Activated CD4-positive, alpha-beta T cell treated with anti-CD3 and anti-CD28 coated beads, Interleukin-2, amount 50 U/mL, for 1 hour (primary cell): ENCODE measurements at places on chromosomes 1 and 21.

DNA sequence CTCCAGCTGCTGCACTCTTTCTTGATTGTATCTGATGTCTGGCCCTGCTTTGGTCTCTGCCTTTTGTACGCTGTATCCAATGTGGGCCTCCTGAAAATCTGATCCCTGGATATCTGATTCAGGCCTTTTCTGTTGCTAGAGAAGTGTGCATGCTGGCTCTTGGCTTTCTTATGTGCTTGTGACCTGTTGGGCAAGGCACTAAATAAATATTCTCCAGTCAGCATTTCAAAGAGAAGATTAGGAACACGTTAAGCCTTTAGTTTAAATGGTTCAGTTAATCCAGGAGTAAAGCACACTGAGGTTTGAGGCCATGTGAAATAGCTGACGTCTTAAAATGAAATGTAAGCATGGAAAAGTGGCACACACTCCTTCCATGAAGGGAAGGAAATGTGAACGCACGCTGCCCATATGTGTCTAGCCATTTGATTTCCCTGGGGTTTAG lies 9.3 kb upstream of the F3 start:
- DNase-seq, result no peak

DNA sequence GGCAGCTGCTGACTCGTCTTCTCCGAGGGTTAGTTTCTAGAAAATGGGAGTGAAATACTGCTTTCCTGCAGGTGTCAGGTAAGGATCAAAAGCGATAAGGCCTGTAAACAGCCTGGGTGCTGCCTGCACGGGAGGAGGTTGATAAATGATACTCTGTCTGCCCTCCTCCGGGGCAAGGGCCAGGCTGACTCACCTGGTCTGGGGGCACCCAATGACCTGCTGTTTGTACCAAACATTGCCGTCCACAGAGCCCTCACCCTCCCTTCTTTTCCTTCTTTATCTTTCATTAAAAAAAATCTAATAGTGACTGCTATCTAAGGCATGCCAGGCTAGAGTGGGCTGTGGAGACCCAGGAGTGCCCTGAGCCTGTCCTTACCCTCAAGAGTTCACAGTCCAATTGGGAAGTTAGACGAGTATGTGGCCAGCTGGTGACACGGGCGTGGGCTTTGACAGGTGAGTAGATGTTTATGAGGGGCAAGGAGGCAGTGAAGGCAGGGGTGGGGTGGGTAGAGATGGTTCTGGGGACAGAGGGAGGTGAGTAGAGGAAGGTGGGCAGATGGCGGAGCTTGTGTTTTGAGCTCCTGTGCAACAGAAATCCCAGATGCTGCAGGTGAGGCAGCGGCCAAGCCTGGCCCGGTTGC lies 16.2 kb downstream of the EDN2 start:
- DNase-seq, result no peak

- no peak for DNase-seq
Measured at GRCh38 chr1:172269644-172270043, 150.8 kb upstream of the C1orf105 start.

GRCh38 chr1:245718951-245719350 lies 564.2 kb downstream of the KIF26B start:
- no peak for DNase-seq

GRCh38 chr1:23644555-23644866 lies 47.1 kb upstream of the RPL11 start:
- DNase-seq, result no peak

GRCh38 chr1:97050506-97050905 lies 328.9 kb downstream of the PTBP2 start:
- no peak for DNase-seq

- no peak for DNase-seq
Measured at GRCh38 chr1:205920159-205920558, 23.1 kb downstream of the SLC26A9 start.

DNA sequence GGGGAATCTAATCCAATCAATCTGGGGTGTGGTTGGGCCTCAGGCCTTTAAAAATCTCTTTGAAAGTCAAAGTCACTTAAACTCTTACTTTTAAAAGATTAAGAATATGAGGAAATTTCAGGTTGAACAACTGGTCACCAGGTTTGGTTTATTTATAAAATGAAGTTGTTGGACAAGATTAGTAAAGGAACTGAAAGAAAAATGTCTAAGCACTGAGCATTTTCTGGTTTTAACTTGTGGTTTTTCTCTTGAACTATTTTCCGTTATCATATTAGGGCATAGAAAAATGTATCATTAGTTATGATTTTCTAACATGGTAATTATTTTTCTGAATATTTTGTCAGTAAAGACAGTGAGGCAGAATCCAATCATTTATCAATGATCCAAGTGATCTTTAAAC lies 49.6 kb downstream of the RGS2 start:
- DNase-seq, result no peak

- no peak for DNase-seq
Measured at GRCh38 chr1:230186003-230186863, 119.2 kb downstream of the GALNT2 start.

- DNase-seq, result no peak
Measured at GRCh38 chr1:204084247-204084772, 11.4 kb downstream of the SOX13 start.

GRCh38 chr1:96487971-96488370 lies 233.6 kb upstream of the PTBP2 start:
- no peak for DNase-seq

GRCh38 chr1:180787628-180788307 lies 124.9 kb upstream of the KIAA1614 start:
- no peak for DNase-seq

- DNase-seq, result no peak
Measured at GRCh38 chr1:246809473-246809872, 85.3 kb downstream of the SCCPDH start.

DNA sequence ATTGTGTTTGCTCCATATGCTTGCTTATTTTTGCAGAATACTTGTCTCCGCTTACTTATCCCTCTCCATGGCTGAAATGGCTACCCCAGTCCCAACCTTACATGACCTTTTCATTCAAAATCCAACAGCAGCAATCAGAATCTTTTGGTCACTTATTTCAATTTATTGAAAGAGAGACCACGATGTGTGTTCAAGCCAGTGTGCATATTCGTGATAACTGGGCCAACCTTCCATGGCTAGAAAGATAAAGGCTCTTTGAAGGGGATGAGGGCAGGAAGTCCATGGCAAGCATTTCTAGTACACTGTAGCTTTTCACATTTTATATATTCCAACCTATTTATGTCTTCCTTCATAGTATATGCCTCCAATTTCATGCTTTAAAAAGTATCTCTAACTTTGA lies 23.1 kb downstream of the HSD11B1 start:
- DNase-seq, result no peak

- no peak for DNase-seq
Measured at GRCh38 chr1:234836045-234836681, 226.2 kb upstream of the IRF2BP2 start.

- DNase-seq, result no peak
Measured at GRCh38 chr1:30940541-30940940, 32.0 kb upstream of the SDC3 start.

GRCh38 chr1:199291022-199291740 lies 652.3 kb downstream of the PTPRC start:
- DNase-seq, result no peak

GRCh38 chr21:28781602-28782276 lies 210.9 kb downstream of the LTN1 start:
- DNase-seq, result no peak

DNA sequence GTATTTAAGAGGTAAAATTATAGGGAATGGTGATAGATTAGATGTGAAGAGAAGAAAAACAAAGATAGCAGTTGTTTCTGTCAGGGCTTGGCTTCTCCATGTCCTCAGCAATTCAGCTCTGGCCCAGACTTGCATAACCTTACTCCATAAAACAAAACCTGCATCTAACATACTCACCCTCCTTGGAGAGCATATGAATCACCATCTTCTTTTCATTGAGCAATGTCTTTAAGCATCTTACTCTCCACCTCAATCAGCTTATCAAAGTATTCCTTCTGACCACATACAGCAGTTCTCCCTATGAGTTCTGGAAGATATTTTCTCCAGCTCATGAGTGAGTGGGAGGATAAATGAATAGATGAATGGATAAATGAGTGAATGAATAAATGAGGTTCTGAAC lies 49.0 kb downstream of the RAB3B start:
- no peak for DNase-seq

DNA sequence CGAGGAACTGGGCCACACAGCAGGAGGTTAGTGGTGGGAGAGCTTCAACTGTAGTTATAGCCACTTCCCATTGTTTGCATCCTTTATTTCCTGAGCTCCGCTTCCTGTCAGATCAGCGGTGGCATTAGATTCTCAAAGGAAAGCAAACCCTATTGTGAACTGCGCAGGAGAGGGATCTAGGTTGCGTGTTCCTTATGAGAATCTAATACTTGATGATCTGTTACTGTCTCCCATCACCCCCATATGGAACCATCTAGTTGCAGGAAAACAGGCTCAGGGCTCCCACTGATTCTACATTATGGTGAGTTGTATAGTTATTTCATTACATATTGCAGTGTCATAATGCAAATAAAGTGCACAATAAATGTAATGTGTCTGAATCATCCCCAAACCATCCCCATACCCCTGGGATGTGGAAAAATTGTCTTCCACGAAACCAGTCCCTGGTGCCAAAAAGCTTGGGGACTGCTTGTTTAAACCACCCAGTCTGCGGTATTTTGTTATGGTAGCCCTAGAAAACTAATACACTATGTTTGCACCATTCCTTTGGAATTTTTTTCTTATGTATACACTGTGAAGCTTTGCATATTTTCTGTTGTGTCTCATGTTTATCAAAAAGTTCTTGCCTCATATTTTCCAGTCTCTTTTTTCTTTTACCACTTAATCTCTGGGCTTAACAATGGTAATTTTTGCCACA lies 136.6 kb upstream of the IVNS1ABP start:
- no peak for DNase-seq

DNA sequence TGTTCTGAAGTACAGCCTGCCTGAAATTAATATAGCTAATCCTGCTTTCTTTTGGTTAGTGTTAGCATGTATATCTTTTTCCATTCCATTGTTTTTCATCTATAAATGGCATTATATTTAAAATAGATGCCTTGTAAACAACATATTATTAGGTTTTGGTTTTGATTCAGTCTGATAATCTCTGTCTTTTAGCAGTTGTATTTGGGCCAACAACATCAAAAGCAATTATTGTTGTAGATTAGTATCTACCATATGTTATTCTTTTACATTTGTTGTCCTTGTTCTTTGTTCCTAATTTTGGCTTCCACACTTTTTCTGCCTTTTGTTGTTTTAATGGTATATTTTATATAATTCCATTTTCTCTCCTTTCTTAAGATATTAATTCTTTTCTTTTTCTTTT lies 678.2 kb upstream of the PRMT6 start:
- no peak for DNase-seq

GRCh38 chr1:215704089-215704860 lies 137.2 kb downstream of the KCTD3 start:
- no peak for DNase-seq

DNA sequence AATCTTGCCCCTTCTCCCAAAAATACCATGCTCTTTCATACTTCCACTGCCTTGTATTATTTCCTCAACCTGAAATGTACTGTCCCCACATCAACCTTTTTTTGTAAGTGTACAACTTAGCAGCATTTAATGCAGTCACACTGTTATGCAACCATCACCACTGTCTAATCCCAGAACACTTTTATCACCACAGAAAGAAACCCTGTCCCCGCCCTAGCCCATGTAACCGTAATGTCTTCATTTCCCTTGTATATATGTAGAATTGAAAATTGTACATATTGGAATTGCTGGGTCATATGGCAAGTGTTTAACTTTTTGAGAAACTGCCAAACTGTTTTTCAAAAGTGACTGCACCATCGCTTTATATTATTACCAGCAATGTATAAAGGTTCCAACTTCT lies 37.4 kb downstream of the PTP4A2 start:
- no peak for DNase-seq

- no peak for DNase-seq
Measured at GRCh38 chr1:159088546-159089183, 12.1 kb upstream of the AIM2 start.

DNA sequence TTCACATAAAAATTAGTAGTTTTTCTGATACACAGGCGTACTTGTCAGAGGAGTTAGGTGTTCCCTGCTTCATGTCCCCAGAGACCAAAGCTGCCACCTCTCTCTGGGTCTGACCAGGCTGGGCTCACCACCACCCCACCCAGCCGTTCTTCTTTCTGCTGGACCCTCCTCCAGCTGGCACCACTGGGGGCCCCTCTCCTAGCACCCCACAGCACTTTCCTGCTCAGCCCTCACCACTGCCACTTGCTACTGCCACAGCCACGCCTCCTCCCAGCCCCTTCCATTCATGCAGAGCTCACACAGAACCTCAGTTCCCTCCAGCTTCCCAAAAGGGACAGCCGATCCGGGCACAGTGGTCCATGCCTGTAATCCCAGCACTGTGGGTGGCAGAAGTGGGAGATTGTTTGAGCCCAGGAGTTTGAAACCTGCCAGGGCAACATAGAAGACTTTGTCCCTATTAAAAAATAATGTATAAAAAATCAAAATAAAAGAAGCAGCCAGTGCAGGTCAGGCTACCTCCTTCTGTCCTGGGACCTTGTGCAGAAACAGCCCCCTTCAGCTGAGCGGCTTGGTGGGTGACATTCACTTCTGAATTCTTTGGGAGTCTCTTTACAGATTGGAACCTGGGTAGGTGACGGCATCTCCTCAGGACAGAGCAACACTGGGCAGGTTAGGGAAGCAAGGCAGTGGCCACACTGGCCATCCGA lies 208.3 kb downstream of the TOMM20 start:
- DNase-seq, result no peak

DNA sequence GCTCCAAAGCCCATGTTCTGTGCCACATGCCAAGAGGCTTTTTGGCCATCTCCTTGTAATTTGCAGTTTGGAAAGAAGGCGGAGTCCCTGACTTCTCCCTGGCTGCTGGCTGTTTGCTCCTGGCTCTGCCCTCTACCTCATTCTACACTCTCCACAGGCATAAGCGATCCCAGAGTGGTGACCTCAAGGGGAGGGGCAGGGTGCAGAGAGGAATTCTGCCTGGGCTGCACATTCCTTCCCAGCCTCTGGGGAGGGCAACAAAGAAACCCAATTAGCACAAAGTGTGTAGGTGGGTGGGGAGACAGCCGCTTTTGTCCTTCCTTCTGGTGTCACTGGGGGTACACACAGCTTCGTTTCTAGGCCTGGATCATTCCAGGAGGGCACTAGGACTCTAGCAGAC lies 95.3 kb downstream of the HIVEP3 start:
- no peak for DNase-seq

GRCh38 chr1:24173638-24174575 lies 13.2 kb downstream of the IFNLR1 start:
- DNase-seq, result no peak

- no peak for DNase-seq
Measured at GRCh38 chr21:36710729-36711048, 11.8 kb downstream of the SIM2 start.

DNA sequence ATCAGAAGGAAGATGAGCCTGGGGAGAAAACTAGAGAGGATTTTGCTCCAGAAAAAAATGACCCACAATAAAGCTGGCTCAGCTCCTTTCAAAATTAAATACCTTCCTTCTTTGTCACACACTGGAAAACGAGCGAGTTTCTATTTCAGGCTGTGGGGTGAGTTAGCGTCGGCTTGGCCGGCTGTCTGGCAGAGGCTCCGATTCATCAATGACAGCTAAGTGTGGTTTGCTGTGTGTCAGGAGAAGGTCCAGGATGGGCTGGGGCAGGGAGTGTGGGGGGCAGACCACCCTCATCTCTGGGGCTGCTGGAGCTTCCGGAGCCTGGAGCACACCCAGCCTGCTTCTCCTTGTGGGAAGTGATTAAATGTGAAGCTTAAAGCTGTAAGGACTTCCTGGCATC lies 120.2 kb downstream of the ETS2 start:
- DNase-seq, result no peak

- no peak for DNase-seq
Measured at GRCh38 chr21:35127026-35127425, 77.9 kb upstream of the RUNX1 start.
